Frontal cortex (tissue), 4 donors: ENCODE measurements at places on chromosomes 13 and 19. TPM values are rescaled to one million over a fixed set of nuclear protein-coding genes. Genes with fewer than 3 reads are reported as not detected.

Gene IGFL1
- total RNA-seq = not detected

Gene SIGLECL1
- total RNA-seq = not detected

Gene CEACAM5
- total RNA-seq = not detected

Gene IFNL4
- under 0.01 TPM for total RNA-seq

Gene KLK3
- not detected for total RNA-seq

Gene CEACAM21
- total RNA-seq = 1.2 TPM

Gene ATP4B
- not detected for total RNA-seq

Gene C19orf53
- 20.8 TPM for total RNA-seq

Gene FPR2
- total RNA-seq = 0.41 TPM

Gene CLEC4M
- total RNA-seq = not detected

Gene CALR3
- total RNA-seq = not detected

Gene PLPPR3
- 119 TPM for total RNA-seq

Gene ZNF420
- 53.8 TPM for total RNA-seq

Gene ZNF737
- total RNA-seq = 129 TPM

Gene GNA15
- total RNA-seq = 0.82 TPM

Gene ZNF211
- 27.3 TPM for total RNA-seq

Gene OR10H1
- total RNA-seq = not detected

Gene CLEC4G
- total RNA-seq = 0.82 TPM

Gene CCDC169
- 6.9 TPM for total RNA-seq

Gene HSD17B14
- 1.2 TPM for total RNA-seq

Gene EID2B
- total RNA-seq = 24.1 TPM

Gene SNRNP70
- total RNA-seq = 99.5 TPM

Gene CDC42EP5
- total RNA-seq = 4.1 TPM

Gene ALOX5AP
- 2.0 TPM for total RNA-seq

Gene KLK15
- total RNA-seq = not detected

Gene APOC4
- not detected for total RNA-seq

Gene COL4A1
- total RNA-seq = 65.2 TPM

Gene LHB
- total RNA-seq = not detected

Gene TEX29
- not detected for total RNA-seq

Gene KDELR1
- 21.6 TPM for total RNA-seq
